ENCODE measurements at places on chromosomes 11 and 22. TPM values are rescaled to one million over a fixed set of nuclear protein-coding genes. Genes with fewer than 3 reads are reported as not detected.

API5 gene
- 97.2 TPM for total RNA-seq

- no peak for DNase-seq
Measured at GRCh38 chr11:94400050-94400449, 1.2 kb downstream of the GPR83 start.

DNA sequence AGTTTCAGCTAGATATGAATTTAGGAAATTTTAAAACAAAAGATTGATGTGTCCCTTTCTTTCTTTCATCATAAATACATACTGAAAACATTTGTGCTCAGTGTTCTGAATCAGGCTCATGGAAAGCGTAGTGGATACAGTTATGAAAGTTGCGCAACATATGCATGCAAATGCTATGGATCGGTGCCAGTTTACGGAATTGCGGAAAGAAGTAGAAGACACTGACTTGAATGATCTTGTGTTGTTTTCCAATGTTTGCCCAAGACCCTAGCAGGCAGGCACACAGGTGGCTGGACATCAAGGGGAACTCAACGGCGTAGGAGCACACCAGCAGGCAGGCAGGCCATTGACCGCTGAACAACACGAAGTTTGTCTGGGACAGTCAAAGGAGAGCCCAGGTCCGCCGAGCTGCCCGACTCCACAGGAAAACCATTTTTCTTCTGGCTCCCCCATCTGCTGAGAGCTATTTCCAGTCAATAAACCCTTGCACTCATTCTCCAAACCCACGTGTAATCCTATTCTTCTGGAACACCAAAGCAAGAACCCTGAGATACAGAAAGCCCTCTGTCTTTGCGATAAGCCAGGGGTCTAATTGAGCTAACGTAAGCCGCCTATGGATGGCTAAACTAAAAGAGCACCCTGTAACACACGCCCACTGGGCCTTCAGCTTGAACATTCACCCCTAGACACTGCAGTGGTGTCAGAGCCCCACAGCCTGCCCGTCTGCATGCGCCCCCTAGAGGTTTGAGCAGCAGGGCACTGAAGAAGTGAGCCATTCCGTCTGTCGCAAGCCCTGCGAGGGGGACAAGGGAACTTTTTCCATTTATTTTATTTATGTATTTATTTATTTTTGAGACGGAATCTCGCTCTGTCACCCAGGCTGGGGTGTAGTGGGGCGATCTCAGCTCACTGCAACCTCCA lies 7.4 kb upstream of the BIRC3 start:
- no peak for DNase-seq

GRCh38 chr11:134700101-134700640 lies 288.1 kb upstream of the B3GAT1 start:
- DNase-seq, result no peak

GRCh38 chr11:11535611-11536010 lies 86.2 kb downstream of the GALNT18 start:
- DNase-seq, result no peak

DNA sequence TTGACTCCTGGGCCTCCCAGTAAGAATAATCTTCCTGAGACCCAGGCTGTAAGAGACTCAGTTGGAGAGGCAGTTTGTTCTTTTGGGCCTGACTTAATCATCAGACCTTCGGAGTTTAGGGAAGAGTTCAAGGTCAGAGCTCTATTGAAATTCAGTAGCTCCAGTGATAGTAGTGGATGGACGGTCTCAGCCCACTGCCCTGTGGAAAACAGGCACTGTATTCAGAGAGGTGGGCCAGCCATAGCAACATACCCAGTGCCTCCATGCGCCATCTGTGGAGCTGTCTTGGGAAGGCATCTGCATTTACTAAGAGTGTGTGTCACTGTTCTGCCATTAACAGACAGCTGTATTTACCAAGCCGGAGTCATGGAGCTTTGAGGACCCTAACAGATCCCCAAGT lies 2.9 kb downstream of the SMARCB1 start:
- DNase-seq, result no peak

- DNase-seq, result no peak
Measured at GRCh38 chr11:20973940-20974559, 304.7 kb downstream of the NELL1 start.

Measured in osteocyte (in vitro differentiated cells).